Activated naive CD4-positive, alpha-beta T cell treated with anti-CD3 and anti-CD28 coated beads, Interleukin-2, amount 50 U/mL, for 72 hours (primary cell): ENCODE measurements at places on chromosomes 3 and 15. TPM values are rescaled to one million over a fixed set of nuclear protein-coding genes. Genes with fewer than 3 reads are reported as not detected.

SLC25A26 gene
- total RNA-seq: 25.4 TPM

NOX5 gene
- 0.23 TPM for total RNA-seq

SCAMP5 gene
- 3.7 TPM for total RNA-seq

GOLGA8T gene
- total RNA-seq: 0.49 TPM

MESP1 gene
- total RNA-seq: 6.2 TPM

LMOD3 gene
- not detected for total RNA-seq

DUOX2 gene
- total RNA-seq: 0.16 TPM

CPN2 gene
- total RNA-seq: not detected

SAXO2 gene
- not detected for total RNA-seq

PCLAF gene
- 115 TPM for total RNA-seq

ARHGEF26 gene
- total RNA-seq: not detected
